Substantia nigra (tissue), 51 donors: ENCODE measurements at places on chromosomes 3 and 15.
A peak's percentile ranks its signal among the peaks of the same experiment; 100 is the strongest.

GRCh38 chr3:174251681-174252080 lies 607.5 kb upstream of the NAALADL2 start:
- no peak for DNase-seq

- no peak for DNase-seq
Observed at GRCh38 chr3:13114811-13115575, 41.8 kb upstream of the IQSEC1 start.

- DNase-seq = no peak
Observed at GRCh38 chr3:196144383-196145105, 62.7 kb upstream of the TFRC start.

- DNase-seq = no peak
Observed at GRCh38 chr3:18044971-18045880, 302.8 kb upstream of the TBC1D5 start.

- no peak for DNase-seq
Observed at GRCh38 chr15:69857686-69858391, 239.9 kb downstream of the TLE3 start.

DNA sequence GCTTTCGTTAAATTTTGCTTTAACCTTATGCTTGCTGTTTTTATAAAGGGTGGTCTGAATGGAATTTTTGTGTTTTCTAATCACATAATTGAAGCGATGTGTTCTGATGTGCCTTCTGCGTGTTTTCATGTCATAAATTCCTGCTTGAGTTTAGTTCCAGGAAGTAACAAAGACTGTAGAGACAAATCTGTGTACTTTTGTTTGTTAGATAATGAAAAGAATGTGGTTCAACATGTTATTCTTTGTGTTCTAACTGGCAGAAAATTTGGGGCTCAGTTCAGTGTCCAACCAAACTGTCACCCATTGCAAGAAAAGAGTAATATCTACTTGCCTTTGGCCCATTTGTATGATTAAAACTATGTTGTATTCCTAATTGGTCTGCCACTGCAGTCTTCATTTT lies 324.0 kb downstream of the DIPK2A start:
- DNase-seq = no peak

DNA sequence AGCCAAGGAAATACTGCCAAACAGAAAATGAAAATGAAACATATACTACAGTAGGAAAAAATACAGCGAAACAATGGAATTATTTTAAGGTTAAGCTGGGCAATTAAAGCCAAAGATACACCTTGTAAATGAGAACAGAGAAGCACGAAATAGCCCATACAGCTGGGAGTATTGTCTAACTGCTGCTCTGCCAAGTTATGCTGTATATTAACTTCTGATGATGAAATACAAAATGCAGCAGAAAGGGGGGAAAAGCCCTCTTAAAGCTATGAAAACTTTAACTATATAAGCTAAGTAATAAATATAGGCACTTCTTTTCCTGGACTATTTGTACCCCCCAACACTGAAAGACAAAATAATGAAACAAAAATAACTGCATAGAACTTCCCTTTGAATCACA lies 449.0 kb downstream of the FOXP1 start:
- DNase-seq = no peak

- DNase-seq = no peak
Observed at GRCh38 chr3:101816215-101817149, 32.8 kb upstream of the NFKBIZ start.

DNA sequence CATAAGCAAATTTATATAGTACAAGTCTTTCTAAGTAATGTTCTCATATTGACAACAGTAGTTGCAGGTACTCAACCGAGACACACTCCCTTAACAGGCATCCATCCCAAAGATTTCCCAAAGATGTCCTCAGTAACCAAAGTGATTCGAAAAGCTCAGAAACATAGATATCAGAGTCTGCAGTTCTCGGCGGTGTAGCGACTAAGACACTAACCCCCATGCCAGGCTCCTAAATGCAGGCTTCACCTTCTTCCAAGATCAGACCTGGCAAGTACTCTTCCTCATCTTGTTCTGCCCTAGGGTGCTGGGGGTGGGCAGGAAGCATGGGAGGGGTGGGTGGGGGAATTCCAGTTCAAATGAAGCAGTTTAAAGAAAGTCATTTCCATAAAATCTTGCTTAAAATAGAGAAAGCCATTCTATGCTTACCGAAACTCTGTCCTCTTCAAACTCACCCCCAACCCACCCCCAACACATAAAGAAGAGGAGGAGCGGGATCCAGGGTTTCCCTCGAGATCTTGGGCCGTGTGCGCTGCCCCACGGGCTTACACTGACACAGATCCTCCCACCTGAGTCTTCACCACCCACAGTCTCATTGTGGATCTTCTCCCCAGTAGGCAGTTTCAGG lies 59.0 kb upstream of the BCL6 start:
- DNase-seq = no peak

- DNase-seq = no peak
Observed at GRCh38 chr3:99013077-99013476, 111.6 kb upstream of the DCBLD2 start.

DNA sequence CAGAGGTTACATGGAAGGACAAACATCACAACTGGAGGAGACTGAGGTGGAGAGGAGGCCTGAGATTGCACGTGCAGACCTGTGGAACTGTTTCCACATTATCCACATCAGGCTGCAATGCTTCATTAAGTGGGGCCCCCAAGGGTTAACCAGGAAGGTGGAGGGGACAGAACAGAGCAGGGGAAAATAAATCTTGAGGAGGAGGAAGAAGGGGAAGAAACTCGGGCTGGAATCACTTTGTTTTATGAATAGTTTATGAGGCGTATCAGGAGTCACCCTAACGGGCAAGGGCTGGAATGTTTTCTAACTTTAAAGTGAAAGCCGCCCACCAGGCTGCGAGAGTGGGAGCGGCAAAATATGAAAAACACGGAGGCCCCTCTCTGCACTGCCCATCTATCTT lies 154.9 kb downstream of the WNT5A start:
- DNase-seq = no peak

- DNase-seq = no peak
Observed at GRCh38 chr3:141191097-141191749, 40.4 kb upstream of the PXYLP1 start.

- DNase-seq = no peak
Observed at GRCh38 chr15:42808913-42809312, 72.0 kb upstream of the CDAN1 start.

DNA sequence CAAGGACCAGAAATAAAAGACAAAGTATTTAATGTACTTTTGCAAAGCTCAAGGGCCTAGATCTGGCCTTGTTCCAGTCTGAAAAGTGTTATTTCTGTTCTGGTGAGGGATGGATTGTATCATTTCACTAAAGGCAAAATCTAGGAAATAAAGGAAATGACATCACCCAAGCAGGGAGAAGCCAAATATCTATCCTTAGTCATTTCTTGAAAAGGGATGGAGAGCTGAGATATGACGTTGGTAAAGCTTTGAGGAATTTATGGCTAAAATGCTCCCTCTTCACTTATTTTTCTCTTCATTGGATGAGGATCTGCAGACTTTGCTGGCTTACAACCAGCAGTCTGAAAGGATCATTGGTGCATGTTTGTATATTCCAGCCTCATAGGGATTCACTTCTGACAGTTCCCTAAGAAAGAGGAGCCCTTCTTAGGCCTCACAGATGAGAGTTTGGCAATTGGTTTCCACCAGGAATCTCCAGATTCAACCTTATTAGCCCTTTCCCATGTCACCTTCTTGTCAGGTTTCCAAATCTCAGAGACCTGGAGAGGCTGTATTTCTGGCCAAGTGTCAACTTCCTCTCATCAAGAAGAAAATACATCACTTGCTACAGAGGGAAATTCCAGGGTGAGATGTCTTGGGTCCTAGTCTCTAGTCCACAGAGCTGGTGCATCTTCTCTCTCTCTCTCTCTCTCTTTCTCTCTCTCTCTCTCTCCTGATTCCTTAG lies 93.7 kb upstream of the BOC start:
- no peak for DNase-seq

DNA sequence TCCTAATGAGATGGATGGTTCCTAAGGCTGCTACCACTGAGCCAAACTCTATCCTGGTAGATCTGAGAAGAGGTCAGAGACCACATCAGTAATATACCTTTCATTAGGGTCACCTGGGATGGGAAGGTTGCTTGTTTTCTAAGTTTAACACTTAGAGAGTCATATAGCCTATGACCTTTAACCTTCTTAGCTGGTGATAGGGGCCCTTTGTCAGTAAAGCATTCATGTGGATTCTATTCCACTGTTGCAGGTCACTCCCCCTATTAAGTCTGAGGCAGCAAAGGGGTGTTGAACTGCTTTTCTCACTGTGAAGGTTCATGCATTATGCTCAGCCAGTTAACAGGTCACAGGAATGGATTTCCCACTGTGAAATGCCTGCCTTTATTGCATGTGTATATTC lies 6.1 kb upstream of the ZNF609 start:
- DNase-seq = no peak

GRCh38 chr3:67109651-67110204 lies 111.6 kb downstream of the KBTBD8 start:
- DNase-seq = no peak

GRCh38 chr15:74920456-74920855 lies 13.8 kb upstream of the FAM219B start:
- DNase-seq = no peak

- no peak for DNase-seq
Observed at GRCh38 chr15:69973102-69973714, 124.5 kb downstream of the TLE3 start.

GRCh38 chr3:128784232-128784631 lies 58.2 kb downstream of the RAB7A start:
- DNase-seq = peak; percentile 57

- DNase-seq = no peak
Observed at GRCh38 chr3:107543666-107544065, 20.9 kb downstream of the BBX start.

DNA sequence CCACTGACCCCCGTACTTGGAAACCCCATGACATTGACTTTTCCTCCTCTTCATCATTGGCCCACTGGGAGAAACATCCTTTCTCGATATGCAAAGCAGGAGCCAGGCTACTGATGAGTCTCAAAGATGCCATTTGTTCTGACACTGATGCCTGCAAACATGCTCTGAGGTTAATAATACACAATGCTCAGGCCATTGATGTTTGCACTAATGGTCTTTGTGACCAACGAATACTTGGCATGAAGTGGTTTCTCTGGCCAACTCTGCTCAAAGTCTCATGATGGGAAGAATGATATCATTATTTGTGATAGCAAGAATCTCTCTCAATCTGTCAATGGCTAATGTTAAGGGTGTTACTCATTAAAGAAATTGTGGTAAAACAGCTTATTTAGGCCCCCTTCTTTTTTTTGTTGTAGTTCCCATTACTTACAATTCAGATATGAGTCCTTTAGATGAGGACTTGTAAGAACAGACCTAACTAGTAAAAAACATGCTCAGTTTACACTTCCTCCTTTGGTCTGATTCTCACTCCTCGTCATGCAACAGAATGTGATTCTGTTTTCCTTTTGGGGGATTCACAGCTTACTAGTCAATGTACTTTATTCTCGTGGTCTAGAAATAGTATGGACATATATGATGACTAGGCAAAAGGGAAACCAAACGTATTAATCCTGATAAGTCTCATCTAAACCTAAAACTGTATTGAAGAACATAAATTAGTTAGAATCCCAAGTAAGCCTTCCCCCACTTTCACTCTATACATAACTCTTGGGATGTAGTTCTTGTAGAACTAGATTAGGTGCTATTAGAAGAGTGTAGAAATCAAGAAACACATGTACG lies 488.8 kb upstream of the DPPA4 start:
- DNase-seq = no peak

GRCh38 chr15:49758856-49759255 lies 138.0 kb downstream of the DTWD1 start:
- DNase-seq = no peak

- DNase-seq = no peak
Observed at GRCh38 chr15:65052956-65053355, 7.8 kb downstream of the SLC51B start.

- DNase-seq = no peak
Observed at GRCh38 chr3:185760550-185760949, 64.3 kb downstream of the IGF2BP2 start.

DNA sequence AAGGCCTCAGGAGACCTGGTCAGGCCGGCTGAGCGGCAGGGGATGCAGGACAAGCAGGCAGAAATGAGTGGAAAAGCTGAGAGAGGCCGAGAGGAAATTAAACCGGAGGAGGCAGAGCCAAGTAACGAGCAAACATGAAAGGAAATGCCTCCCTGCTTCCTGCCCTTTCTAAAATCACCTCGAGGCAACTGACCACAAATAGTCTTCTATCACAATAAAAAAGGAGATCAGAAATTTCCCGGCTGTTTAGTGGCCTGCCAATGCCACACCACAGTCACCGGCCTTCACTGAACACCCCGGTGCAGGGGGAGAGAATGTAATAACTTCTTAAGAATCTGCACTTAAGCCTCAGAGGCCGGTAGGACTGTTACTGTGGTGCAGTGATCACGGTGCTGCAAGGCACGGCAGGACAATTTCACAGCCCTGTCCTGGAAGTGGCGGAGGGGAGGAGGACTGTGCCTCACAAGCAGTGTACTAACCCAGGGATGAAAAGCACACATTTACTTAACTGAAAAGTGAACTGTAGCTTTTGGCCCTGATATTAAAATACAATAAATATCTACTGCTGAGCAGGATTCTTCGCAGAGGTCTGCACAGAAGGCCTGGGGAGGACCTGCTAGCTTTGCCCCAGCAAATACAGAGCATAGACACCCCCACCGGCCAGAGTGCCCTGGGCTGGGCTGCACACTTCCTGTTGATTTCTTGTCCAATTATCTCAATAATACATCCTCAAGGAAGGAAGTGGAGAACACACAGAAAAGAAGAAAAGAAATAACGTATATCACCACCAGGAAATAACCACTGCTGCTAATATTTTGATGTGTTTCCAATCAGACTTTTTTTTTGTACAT lies 183.5 kb upstream of the NSMCE3 start:
- DNase-seq = no peak

GRCh38 chr15:31004220-31004733 lies 12.8 kb upstream of the MTMR10 start:
- no peak for DNase-seq

- DNase-seq = no peak
Observed at GRCh38 chr3:7437231-7437630, 576.3 kb downstream of the GRM7 start.

- DNase-seq = no peak
Observed at GRCh38 chr3:193795062-193795690, 202.2 kb downstream of the OPA1 start.
